ENCODE measurements at places on chromosomes 1 and 21.
A peak's percentile ranks its signal among the peaks of the same experiment; 100 is the strongest.

GRCh38 chr1:4079815-4080214 is 179.7 kb upstream of the C1orf174 start:
- DNase-seq, result no peak

- DNase-seq, result peak; percentile 89
These were observed 78.3 kb upstream of the KCNK2 start for GRCh38 chr1:215004121-215004827.

- DNase-seq, result no peak
These were observed 373.9 kb downstream of the VAV3 start for GRCh38 chr1:107590900-107591622.

- no peak for DNase-seq
These were observed 16.5 kb upstream of the ZMYM1 start for GRCh38 chr1:35062518-35063196.

GRCh38 chr21:41894922-41895557 is 15.9 kb upstream of the PRDM15 start:
- peak; percentile 48 for DNase-seq

- DNase-seq, result no peak
These were observed 695.1 kb downstream of the MATN1 start for GRCh38 chr1:30028283-30028682.

DNA sequence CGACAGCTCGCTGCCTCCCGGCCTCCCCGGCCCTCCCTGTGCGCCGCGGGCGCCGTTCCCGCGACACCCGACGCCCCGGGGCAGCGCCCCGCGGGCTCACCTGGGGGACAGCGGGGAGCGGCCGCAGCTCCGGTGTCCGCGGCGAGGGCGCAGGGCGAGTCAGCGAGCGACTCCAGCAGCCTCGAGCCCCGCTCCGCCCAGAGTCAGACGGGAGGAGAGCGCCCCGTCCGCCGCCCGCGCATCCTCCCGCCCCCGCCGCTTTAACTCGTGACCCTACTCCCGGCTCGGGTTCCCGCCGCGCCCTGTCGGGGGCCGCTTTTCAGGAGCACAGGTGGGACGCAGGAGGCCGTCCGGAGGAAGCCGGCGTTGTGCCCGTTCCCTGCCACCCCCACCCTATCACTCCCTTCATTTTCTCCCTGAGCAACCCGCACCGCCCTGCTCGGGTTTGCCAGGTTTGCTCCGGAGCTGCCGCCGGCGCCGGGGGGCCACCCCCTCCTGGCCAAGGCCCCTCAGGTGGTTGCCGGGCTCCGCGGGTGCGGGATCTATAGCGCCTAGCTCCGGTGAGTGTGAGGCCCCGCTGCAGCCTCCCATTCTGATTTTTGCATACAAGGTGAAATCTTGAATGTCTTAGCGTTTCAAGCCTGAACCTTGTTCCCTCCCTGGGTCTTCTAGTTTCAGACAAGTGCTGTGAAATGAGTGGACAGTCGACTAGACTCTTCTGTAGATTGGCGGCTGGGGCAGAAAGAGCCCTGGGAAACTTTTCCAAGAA is at the start of gene MCOLN3:
Gene MCOLN3 (minus strand): TSS at position 205 of the 769 bp plus-strand sequence. CDS start 3,140 bp downstream, outside the sequence.
- no peak for DNase-seq

GRCh38 chr1:8315573-8316475 is 2.1 kb upstream of the SLC45A1 start:
- DNase-seq, result no peak

DNA sequence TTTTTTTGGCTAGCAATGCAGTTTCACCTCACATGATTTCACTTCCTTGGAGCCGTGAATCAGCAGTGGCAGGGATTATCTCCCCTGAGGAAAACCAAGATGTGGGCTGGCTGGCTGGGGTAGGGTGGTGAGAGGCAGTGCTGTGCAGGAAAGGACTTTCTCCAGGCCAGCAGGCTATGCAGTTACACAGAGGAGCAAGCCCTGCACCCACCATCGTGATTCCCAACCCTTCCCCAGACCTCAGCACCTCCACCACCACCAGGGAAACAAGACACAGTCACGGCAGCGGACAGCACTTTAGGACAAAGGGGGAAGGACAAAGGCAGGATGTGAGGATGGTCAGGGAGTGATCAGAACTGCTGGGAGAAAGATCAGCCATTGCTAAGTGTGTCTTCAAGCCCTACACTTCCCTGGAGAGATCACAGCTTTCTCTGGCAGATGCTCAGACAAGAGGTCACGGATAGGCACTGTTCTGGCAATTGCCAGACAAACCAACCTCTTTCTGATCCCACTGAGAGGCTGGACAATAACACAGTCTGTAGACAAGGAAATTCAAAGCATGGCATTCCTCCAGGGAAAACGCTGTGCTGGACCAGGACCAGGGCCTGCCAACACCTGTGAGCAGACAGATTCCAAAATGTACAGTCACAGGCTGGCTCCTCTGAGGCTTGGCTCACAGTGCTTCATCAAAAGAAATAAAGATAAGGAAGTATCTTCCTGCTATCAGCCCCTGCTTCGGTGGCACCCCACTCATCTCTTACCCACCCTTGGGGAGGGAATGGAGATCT is 509.4 kb downstream of the SMYD3 start:
- no peak for DNase-seq

- DNase-seq, result no peak
These were observed 144.1 kb downstream of the GREM2 start for GRCh38 chr1:240467895-240468294.

DNA sequence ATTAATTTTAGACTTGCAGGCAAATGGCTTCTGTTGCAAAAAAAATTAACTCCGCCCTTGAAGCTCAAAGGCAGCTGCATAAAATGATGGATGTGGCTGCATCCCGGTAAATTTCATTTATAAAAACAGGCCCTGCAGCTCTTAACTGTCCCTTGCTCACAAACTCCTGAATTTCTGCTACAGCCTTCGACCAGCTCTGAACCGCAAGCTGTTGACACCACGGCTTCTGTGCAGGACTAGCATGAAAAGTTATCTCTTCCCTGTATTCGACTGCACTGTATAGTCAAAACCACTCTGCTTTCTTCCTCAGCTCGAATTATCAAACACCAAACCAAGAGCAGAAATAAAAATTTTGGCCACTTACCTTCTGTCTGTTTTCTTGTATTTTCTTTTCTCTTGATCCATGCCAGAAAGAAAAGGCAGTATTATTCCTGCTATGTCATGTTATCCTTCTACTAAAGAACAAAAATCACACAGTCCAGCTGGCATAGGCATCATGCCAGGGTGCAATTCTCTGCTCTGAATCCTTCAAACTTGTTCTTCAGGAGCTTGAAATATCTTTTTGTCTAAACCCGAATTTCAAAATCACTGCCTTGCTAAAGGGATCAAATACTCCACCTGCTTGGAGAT is 195.5 kb upstream of the NCAM2 start:
- no peak for DNase-seq

DNA sequence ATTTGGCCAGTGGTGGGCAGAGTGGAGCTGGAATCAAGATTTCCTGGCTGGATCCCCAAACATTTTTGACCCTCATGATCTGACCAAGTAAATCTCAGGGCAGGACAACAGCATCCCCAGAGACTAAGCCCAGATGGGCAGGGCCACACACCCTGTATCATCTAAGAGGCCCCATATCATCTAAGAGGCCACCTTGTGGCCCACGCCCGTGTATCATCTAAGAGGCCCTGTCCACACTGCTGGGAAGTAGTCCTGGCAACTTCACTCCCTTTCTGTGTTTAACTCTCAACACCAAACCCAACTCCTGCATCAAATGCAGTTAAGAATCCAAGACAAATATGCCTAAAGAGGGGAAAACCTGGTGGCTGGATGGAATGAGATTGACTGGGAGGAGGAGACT is 81.6 kb upstream of the SSX2IP start:
- no peak for DNase-seq

DNA sequence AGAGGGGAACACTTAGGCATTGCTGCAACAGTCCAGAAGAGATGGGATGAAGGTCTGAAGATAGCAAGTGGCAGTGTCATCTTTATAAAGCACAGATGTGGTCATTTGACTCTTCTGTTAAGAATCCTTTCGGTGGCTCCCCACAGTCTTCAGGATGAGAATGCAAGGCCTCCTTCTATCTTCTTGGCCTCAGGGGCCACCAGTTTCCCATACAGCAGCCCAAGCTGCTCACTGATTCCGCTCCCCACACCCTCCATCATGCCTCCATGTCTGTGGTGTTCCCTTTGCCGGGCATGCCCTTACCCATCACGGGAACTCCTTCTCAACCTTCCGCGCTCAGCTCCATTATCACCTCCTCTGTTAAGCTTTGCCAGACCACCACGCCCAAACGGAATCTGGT is 16.1 kb upstream of the MFSD2A start:
- DNase-seq, result no peak

DNA sequence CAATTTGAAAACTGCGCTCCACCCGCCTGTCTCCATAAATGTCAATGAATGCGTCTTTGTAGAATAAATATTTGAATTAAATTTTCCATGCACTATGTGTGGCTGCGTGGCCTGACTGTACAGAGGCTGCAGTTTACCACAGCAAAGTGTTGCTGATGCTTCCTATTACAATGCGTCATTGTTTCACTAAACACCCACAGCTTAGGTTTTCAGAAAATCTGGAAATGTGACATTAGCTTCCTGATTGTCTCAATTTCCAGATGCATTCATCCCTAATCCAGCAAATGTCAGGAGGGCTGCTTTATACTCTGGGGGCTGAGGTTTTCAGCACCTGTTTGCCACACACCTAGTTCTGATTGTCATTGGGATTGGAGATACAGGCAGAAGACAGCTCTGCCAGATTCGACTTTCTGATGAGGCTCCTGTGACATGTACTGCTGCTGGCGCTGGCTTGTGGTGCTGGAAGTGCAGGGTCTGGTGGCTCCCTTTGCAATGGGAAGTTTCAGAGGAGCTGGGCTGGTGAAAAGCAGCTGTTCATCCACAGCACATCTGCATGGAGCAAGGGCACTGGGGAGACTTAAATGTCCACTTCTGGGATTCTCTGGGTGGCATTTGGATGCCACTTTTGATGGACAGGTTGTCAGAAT is 40.0 kb downstream of the URB2 start:
- DNase-seq, result no peak

- DNase-seq, result no peak
These were observed 17.6 kb upstream of the KCNQ4 start for GRCh38 chr1:40766017-40766416.

GRCh38 chr1:201023517-201023902 is at the start of gene KIF21B:
KIF21B (minus strand) TSS chr1:201023714; CDS start chr1:201023383, 331 bp downstream.
- DNase-seq, result peak; percentile 33

- no peak for DNase-seq
These were observed 22.5 kb upstream of the SRP9 start for GRCh38 chr1:225754940-225755641.

GRCh38 chr1:15028102-15028501 is 125.4 kb upstream of the TMEM51 start:
- DNase-seq, result no peak

DNA sequence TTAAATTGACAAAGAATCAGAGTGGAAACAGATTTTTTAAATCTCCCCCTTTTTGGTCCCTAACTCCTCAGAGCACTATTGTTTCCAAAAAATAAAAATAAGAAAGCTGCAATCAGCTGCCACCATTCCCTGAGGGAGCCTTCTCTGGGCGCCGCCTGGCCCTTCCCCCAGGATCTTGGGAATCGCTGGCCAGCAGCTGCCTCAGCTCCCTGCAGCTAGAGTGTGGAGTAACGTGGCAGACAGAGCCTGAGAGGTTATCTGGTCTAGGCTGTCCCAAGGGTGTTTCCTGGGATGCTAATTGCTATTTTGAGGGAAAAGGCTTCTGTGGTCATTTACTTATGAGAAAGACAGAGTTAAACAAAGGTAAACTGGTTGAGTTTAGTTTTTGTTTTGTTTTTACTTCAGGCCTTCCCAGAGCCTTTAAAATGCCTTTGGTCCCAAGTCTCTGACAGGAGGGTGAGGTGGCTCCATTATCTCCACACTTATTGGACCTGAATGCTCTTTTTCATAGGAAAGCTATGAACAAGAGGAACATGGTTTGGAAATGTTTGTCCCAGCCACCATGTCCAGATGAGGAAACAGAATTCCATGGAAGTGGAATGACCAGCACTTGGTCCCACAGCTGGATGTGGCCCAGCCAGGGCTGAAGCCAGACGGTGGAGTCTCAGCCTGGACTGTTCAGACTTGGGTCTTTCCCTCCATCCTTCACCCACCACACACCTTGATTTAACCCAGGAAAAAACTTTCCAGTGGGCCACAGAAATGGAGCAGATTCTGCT is 14.1 kb upstream of the KIAA1614 start:
- no peak for DNase-seq

- DNase-seq, result no peak
These were observed 2.4 kb downstream of the S100A5 start for GRCh38 chr1:153538315-153538821.

DNA sequence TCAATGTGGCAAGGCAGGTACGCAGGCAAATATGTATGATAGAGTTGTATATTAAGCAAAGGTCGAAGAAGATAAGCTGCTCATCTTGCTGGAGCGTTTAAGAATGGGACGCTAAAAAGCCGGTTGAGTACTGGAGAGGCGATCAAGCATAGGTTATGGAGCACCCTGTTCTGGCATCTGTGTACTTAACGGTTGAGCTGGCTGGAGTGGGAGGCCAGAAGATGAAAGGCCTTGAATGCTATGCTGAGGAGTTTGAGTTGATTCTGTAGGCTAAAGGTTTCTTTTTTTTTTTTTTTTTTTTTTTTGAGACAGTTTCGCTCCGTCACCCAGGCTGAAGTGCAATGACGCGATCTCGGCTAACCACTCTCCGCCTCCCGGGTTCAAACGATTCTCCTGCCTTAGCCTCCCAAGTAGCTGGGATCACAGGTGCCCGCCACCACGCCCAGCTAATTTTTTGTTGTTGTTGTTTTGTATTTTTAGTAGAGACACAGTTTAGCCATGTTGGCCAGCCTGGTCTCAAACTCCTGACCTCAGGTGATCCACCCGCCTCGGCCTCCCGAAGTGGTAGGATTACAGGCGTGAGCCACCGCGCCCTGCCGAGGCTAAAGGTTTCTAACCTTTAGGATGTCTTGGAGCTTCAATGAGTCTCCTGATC is 850 bp upstream of the KHDC4 start:
- DNase-seq, result no peak

DNA sequence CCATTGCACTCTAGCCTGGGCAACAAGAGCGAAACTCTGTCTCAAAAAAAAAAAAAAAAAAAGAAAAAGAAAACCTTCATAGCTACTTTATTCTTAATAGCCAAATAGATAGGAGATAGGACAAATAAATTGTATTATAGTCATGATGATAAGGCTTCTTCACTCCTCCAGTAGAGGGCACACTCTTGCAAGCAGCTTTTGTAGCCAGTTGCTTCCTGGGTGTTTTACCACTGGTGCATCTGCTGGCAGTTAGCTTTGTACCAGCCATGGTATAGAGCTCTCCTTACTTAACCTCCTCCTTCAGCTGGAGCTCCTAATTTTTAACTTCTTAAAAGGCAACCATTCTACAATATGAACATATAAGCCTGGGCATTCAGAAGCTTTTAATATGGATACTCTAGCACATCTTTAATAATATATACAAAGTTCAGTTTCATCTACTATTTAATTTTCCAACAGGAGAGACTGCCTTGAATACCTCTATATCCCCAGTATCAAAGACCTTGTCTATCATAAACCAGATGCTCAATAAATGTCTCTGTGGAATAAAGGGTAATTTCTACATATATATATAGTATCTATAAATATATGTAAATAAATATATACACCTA is 35.8 kb downstream of the EVI5 start:
- DNase-seq, result no peak

GRCh38 chr1:197399755-197400521 is 131.9 kb downstream of the CRB1 start:
- peak; percentile 12 for DNase-seq

GRCh38 chr1:214830941-214831340 is 227.9 kb downstream of the CENPF start:
- DNase-seq, result no peak
